Vagina (tissue), 2 donors: ENCODE measurements at places on chromosomes 7 and 10.

- DNase-seq = no peak
Measured at GRCh38 chr10:59847326-59847725, 59.0 kb downstream of the CCDC6 start.

DNA sequence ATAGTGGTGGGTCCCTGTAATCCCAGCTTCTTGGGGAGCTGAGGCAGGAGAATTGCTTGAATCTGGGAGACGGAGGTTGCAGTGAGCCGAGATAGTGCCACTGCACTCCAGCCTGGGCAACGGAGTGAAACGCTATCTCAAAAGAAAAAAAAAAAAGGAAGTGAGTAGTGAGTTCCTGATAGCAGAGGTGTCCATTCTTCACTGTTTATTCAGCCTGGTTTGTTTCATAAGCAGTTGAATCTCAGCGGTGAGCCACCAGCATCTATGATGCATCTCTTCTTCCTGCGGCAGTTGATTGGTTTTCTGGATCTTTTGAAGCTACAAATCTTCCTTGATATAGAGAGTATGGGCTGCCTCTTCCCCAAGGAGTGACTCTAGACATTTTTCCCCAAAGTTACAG is 316.1 kb upstream of the MTPN start:
- DNase-seq = no peak

GRCh38 chr10:99742701-99743100 is 10.7 kb downstream of the CUTC start:
- DNase-seq = no peak

- DNase-seq = no peak
Measured at GRCh38 chr10:127429601-127430312, 119.4 kb upstream of the NPS start.
